Left renal cortex interstitium (tissue), 4 donors: ENCODE measurements at places on chromosomes 7 and 10. TPM values are rescaled to one million over a fixed set of nuclear protein-coding genes. Genes with fewer than 3 reads are reported as not detected.
A peak's percentile ranks its signal among the peaks of the same experiment; 100 is the strongest.

C10orf105 gene
- 0.16 TPM for polyA plus RNA-seq

ARF5 gene
- 229 TPM for polyA plus RNA-seq

WASHC2A gene
- 73.2 TPM for polyA plus RNA-seq

CRYGN gene
- polyA plus RNA-seq = 1.9 TPM

CYP26C1 gene
- polyA plus RNA-seq = 0.12 TPM

GATA3 gene
- 90.0 TPM for polyA plus RNA-seq

CFAP70 gene
- polyA plus RNA-seq = 10.0 TPM

RPA3 gene
- polyA plus RNA-seq = 55.9 TPM

WDR86 gene
- polyA plus RNA-seq = 32.9 TPM

CFAP43 gene
- 12.8 TPM for polyA plus RNA-seq

HOXA4 gene
- 18.9 TPM for polyA plus RNA-seq

FAM25C gene
- not detected for polyA plus RNA-seq

PBLD gene
- 77.9 TPM for polyA plus RNA-seq

LRRN3 gene
- polyA plus RNA-seq = 3.5 TPM

LIPM gene
- not detected for polyA plus RNA-seq

SRPK2 gene
- polyA plus RNA-seq = 50.4 TPM

DNA sequence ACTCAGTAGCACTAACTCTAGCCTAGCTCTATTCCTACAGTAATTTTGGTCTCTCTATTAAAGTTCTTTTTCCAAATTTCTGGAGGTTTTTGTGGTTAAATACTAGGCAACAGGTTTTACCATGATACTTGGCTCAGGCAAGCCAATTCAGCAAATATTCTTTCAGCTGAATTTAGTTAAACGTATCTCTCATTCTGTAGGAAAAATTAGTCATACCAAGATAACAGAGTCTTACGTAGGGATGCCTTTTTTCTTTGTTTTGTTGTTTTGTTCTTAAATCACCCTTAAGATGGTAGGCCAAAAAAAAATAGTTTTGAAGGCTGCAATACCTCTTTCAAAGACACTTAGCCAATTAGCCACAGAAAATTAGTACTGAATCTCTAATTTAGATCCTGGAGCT, 180.5 kb downstream of the MAGI2 start:
- DNase-seq = no peak

GRCh38 chr7:19690736-19691135, 18.1 kb downstream of the POLR1F start:
- no peak for DNase-seq

DNA sequence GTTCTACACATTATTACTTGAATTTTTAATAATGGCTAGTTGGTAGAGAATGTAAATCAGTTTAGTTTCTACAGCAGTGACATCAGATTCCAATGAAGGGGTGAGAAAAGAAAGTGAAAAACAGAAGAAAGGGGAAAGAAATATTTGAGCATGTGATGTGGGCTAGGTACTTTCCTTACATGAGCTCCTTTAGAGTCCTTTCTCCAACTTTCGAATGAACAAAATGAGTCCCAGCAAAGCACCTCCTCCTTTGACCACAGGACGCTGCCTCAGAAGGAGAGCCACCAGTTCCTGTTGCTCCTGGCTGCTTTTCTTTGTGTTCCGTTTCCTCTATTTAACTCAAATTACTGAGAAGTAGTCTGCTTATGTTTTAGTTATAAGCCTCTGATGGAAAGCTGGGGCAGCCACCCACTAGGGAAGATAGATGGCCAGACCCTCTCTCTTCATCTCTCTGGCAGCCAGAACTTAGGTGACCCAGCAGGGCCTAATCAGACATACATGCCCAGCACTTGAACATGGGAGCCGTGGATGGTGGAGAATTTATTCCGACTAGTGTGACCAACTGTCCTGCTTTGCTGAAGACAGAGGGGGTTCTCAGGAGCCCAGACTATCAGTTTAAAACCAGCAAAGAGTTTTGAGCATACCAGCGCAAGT, 82.4 kb upstream of the NME8 start:
- DNase-seq = no peak

DNA sequence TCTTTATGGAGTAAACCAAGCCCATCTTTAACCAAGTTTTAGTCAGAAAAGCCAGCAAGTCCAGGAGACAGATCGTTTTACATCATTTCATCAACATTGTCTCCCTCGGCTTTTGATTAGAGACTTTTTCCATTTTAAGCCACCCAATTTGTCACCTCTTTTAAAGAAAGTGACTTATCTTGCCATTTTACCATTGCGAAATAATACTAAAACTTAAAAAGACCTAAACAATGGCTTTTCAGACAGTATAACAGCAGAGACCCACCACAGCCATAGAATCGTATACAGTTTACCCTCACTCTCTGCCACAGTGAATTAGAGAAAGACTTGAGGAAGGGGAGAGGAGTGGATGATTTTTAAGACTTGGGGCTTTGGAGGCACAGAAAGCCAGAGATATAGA, 359.7 kb upstream of the C7orf33 start:
- DNase-seq = no peak

DNA sequence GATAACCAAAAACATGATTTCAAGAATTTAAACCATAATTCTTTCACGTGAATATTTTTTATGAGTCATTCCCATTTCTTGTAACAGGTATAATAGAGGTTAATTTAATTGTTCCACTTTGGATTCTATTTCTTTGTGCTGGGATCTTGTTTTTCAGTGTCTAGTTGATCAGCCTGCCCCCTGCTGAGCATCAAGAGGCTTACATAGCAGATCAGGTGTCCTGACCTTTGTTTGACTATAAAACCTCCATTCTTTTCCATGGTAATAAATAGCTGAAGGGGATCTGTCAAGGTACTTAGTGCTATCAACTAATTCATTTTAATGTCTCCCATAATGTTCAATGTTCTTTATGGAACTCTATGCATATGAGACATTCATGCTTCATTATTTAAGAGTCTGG, 4.9 kb downstream of the COL17A1 start:
- no peak for DNase-seq

DNA sequence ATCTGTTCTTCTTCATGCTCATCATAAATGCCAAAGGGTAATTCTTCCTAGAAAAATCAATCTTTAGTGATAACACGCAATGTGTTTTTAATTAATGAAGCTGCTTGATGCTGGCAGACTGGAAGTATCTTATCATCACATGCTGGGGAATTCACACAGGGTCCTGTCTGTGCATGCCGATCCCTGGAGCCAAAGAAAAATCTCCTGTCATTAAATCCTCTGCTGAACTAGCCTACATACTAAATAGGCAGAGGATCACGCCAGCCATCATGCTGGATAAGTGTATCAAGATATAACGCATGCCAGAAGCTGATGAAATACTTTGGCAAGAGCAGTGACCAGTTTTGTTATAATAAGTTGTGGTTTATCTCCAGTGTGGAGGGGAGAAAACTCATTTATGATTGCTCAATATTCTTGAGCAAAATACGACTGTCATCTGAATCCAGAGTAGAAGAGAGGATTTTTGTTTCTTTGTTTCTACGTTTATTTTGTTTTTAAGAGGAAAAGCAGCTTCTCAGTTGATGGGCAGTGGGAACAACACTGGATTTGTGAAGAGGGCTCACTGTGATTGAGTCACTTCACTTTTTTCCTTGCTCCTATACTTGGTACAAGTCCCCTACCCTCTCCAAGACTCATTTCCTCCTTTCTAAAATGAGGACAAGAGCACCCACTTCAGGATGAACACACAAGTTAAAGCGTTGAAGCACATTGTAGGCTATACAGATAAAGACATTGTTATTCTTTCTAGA, 649.1 kb downstream of the TNS3 start:
- no peak for DNase-seq

- no peak for DNase-seq
Observed at GRCh38 chr7:20864221-20864620, 77.5 kb upstream of the SP8 start.

DNA sequence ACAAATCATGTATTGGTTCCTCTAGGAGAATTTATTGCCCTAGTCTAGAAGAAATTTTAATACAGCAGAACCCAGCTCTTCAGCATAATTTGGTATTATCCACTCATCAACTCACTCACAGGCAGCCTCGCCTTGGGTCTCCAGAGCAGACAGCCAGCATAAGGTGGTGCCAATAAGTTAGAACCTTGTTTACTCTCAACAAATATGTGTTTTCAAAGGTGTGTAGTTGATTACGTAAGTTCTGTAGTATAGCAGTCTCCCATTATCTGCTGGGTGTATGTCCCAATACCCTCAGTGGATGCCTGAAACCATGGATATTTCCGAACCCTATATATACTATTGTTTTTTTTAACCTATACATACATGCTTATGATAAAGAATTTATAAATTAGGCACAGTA, 522.5 kb upstream of the LRRN3 start:
- DNase-seq = no peak

GRCh38 chr7:64181586-64181985, 25.4 kb upstream of the ZNF735 start:
- DNase-seq = no peak

DNA sequence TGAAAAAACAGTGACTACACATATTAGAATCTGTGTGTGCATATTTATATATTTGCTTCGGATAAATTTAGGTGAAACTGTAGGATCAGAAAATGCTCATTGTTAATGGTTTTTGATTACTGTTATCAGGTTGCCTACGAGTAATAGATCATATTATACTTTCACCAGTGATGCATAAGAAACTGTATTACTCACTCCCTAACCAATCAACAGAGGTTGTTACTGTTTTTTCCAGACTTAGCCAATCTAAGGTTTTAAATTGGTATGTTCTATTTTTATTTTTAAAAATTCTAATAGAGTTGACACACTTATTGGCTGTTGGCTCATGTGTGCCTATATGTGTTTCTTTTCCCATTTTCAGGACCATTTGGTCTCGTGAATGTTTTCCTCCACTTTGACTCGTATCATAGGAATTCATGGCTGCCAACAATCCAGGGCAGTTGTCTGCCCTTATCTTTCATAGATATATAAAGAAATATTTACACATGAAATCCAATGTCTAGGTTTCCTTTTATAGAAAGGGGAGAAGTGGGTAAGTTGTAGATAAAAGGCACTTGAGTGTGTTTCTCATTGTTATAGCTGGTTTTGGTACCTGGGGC, 59.2 kb downstream of the ANLN start:
- no peak for DNase-seq

DNA sequence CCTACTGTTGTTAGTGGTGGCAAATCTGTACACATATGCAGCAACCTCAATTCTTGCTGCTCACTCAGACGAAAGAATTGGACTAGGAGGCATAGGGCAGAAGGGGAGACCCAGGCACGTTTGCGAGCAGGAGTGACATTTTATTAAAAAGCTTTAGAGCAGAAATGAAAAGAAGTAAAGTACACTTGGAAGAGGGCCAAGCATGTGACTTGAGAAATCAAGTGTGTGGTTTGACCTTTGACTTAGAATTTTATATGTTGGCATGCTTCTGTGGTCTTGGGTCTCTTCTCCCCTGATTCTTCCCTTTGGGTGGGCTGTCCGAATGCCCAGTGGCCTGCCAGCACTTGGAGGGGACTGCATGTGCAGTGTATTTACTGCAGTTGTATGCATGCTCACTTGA, 205.5 kb upstream of the SEMA3D start:
- DNase-seq = no peak

DNA sequence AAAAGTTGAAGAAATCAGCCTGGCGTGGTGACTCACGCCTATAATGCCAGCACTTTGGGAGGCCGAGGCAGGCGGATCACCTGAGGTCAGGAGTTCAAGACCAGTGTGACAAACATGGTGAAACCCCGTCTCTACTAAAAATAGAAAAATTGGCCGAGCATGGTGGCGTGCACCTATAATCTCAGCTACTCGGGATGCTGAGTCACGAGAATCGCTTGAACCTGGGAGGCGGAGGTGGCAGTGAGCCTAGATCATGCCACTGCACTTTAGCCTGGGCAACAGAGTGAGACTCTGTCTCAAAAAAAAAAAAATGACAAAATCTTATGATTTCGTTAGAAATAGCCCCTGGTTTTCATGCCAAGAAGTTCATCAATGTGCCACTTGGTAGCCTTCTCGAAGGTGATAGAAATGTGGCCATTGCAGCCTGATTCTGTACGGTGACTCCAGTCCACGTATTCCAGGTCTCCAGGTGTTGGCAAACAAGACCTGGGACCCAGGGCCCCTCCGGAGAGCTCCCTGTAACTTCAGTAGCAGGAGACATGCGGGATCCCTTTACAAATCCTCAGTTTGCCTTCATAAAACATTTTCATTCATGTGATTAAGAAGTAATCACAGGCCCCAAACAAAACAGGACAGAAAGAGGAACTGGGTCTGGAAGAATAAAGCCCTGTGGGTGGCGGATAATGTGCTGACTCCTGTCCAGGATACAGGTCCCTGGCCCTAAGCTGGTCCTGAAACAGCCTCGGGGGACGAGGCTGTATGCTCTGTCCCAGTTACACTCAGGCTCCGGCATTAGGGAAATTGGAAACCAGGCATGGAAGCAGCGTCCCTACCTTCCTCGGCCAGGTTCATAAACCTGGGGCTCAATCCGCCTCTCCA, 207.3 kb upstream of the SH2B2 start:
- DNase-seq = peak; percentile 25

- DNase-seq = no peak
Observed at GRCh38 chr7:112132051-112132694, 74.0 kb downstream of the DOCK4 start.

DNA sequence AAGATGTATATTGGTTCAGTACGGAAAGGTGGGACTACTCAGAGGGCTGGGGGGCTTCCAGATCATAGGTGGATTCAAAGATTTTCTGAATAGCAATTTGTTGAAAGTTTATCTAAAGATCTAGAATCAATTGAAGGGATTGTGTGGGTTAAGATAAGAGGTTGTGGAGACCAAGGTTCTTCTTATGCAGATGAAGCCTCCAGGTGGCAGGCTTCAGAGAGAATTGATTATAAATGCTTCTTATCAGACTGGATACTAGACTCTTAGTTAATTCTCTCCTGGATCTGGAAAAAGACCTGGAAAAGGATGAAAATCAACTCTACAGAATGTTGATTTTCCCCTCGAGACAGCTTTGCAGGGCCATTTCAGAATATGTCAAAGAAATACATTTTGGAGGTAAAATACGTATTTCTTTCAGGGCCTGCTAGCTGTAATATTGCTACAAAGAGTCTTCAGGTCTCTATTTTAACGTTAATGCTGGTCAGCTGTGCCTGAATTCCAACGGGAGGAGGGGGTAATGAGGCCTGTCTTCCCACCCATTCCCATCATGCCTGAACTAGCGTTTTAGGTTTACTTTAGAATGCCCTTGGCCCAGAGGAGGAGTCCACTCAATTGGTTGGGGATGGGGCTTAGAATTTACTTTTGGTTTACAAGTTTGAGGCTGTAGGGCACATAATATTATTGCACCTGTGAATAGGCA, 12.8 kb upstream of the GPR15LG start:
- DNase-seq = no peak

DNA sequence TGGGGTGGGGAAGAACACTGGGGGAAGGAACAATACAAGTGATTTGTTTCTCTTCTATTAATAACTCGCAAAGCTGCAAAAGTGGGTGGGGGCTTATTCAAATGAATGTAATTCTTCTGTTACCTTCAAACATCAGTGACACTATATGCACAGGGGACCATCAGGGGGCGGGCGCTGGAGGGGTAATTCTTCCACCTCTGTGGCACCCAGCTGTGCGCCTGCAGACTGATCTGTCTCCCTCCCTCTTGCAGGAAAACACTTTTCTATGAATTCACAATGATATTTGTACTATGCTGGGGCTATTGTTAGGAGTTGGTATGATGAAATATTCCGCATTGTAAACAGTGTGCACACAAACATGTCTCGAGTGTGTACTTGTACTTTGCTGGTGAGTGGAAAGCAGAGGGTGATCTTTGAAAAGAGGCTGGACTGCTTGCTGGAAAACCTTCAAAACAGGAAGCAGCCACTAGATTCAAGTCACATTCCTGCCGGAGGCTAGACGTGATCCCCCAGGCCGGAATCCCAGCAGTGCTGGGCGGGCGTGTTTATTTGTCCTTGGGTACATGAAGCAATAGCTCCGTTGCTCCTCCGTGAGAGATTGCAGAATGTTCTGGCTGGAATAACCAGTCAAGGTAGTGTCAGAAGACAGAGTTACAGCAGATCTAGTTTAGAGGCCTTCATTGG, 15.8 kb upstream of the BNIP3 start:
- no peak for DNase-seq
